CD4-positive, alpha-beta T cell treated with Interleukin-6 at 100 ng/mL for 8 hours (primary cell): ENCODE measurements at places on chromosomes 4 and X.

DNA sequence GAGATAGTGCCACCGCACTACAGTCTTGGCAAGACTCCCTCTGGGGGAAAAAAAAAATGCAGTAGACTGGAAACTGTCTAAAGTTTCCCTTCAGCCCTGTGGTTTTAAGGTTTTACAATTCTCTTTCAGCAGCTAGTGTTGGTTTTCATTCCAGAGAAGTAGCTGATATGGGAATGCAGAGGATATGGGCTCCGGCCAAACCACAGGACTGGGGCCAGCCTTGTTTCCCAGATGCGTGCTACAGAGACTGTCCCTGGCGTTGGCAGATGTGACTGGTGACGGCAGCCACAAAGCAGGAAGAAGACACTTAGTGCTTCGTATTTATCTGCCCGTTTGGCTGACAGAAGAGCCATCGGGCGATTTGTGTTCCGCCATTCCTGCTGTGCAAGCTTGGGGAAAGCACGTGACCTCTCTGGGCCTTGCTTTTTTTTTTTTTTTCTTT lies 43.2 kb downstream of the ZBTB49 start:
- DNase-seq = no peak

DNA sequence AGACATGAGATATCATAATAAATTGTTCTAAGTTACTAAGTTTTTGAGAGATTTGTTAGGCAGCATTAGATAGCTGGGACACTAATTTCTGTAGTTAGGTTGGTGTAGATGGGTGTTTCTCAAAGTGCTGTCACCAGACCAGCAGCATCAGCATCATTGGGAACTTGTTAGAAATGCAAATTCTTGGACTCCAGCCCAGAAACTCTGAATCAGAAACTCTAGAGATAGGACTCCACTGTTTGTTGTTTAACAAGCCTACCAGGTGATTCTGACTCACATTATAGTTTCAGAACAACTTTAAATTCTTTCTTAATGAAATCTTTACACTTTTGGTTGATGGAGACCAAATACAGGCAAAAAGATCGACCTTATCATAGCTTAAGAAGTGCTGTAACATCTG lies 173.7 kb downstream of the PABPC4L start:
- no peak for DNase-seq

- no peak for DNase-seq
Measured at GRCh38 chr4:15040916-15041463, 38.7 kb downstream of the CPEB2 start.

- DNase-seq = no peak
Measured at GRCh38 chr4:113616443-113616842, 145.1 kb downstream of the CAMK2D start.

GRCh38 chr4:55256787-55257186 lies 89.3 kb upstream of the SRD5A3 start:
- no peak for DNase-seq

- DNase-seq = no peak
Measured at GRCh38 chrX:50448565-50448964, 22.1 kb downstream of the DGKK start.

DNA sequence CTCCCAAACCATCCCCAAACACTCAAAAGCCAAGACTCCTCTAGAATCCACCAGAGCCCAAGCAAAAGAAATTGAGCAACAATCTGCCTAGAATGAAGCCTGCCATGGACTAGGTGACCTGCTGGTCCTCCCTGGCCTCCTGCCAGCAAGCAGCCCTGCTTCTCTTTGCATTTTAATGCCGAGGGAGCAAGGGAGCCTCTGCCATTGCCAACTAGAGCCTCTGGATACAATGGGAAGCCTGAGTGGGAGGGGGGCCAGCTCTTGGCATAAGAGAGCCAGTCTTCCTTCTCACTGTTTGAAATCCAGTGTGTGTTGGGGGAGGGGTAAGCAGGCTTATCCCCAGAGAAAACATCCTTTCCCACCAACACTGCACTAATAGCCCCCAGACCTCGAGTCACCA lies 1.5 kb upstream of the GDPD2 start:
- no peak for DNase-seq

GRCh38 chr4:106864231-106864630 lies 171.9 kb downstream of the DKK2 start:
- DNase-seq = no peak

DNA sequence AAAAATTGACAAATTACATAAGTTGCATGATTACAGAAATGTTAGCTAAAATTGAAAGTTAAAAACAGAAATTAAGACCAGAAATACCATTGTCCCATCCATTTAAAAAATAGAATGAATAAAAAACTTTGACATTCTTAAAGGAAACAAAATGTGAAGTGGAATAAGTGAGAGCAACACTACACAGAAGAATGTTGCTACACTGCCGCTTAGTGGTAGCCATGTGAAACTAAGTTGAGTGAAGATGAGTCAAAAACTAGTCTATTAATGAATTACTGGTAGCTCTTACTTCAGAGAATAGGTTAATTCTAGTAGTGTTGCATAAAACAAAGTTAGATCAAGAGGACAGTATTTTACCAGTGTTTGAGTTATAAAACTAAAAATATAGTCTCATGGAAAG lies 571.0 kb upstream of the KLHL4 start:
- DNase-seq = no peak

DNA sequence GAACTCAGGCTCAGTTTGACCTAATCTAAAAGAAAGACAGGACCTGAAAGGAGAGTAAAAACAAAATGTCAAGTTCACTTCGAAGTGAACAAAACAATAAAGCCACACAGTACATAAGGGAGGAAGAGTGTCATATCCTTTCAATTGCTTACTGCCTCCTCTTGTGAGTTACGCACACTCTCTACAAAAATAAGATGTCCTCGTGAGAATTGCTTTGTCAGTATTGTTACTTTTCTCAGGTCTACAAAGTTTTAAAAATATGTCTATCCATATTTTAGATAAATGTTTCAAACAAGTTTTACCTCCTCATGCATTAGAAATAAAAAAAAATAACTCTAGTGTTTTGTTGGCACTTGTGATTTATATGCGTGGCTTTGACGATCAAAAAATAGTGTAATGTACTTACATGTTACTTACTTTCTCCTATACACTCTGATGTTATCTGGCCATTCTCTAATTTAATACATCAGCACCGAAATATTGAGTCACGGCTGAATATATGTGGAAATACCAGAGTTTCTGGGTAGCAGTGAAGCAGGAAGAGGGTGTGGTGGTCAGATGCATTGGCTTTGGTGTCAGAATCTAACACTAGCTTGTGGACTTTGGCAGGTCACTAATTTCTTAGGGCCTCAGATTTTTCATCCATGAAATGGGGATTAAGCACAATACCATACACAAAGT lies 8.1 kb upstream of the MRPL1 start:
- DNase-seq = peak; percentile 56

DNA sequence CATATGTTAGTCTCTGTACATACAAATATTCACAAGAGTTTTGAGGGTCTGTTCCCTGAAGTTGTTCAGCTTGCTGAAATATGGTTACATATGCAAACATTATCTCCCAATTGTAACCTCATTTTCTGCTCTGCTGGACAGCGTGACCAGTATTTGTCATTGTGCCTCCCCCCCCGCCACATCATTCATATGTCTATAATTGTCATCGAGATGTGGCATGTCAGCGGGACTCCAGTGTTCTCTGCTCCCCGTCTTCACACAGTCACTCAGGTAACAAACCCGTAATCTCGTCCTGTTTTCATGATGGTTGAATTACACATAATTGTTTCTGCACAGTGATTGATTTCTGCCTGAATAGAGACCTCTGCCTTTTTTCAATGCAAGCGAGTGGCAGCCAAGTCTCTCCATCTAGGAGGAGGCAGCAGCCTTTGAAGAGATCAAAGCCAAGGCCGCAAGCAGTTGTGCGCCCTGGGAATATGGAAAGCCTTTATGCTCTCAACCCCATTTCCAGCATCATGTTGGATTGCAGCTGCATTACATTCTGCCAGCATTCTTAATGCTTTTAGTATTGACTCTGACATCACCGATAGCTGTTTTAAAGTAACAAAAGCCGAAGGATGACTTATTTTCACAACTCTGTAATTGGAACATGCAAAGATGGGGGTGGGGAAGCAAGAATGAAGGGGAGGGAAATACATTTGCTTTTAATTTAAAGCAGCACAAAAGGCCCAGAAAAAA lies 27.4 kb downstream of the LEF1 start:
- no peak for DNase-seq

DNA sequence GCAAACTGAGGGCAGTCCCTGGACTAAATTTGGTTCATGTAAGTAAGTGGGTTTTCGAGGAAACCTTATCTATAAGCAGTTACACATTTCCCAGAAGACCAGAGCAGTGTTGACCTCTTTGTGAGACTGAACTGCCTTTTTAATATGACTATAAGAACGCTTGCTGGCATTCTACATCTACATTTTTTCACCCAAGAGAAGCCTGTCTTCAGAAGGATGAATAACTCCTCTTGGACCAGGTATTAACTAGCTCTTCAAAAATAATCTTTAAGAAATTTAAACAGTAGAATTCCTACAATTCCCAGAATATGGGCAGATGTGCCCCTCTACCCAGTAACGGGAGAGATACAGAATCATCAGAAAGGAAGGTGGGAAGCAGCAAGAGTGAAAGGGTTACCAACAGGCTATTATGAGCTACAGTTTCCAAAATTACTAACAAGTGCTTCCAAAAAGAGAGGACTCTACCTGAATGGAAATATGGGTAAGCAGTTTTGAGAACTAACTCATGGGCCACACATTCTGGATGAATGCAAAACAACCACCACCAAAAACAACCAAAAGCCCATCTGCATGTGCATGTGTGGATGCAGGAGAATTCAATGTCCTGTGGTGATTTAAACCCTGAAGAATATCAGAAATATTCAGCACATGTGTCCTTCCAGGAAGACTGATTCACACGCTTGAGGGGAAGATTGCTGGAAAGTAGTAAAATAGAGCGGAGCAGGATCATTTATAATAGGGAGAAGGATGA lies 17.4 kb downstream of the BBS12 start:
- no peak for DNase-seq

GRCh38 chr4:15832523-15833451 lies 54.7 kb downstream of the CD38 start:
- no peak for DNase-seq

DNA sequence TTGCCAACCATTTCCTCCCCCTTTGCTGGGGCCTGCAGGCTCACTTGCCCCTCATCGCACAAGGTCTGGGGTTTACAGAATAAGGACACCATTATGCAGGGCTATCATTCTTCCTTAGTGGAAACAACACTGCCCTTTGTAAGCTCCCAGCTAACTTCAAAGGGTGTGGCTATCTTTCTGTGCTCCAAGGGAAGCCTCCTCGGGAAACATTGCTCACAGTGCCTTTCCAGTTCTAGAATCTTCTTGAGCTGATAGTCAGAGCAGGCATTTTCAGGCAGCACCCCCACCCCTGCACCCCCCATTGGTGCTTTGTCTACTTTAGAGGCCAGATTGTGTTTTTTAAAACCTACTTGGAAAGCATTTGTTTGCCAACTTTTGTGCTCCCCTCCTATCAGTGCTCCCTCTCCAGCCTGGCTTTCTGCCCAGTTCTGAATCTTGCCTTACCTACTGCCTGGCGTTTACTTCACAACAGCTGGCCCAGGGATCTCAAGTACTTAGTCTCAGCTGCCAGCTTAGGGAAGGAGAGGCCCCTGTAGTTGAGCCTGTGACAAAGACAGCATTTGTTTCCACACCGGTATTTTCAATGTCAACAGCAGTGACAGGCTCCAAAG lies 53.5 kb downstream of the PLAC1 start:
- no peak for DNase-seq

DNA sequence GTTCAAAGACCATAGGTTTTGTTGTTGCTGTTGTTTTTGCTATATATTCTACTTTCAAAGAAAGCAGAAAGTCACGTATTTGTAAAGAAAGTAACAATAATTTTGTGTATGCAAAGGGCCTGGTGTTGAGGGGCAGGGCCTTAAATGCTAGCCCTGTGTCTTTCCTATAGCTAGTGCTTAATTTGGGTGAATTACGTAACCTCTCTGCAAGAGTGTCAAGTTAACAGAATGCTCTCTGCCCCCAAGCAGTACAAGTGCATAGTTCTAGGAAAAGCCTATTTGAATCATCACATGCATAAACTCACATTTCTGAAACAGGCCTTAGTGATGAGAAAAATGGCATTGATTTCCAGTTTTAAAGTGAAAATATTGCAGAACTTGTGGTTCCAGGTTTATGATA lies 663.6 kb downstream of the STIM2 start:
- no peak for DNase-seq

- DNase-seq = no peak
Measured at GRCh38 chr4:137621056-137621455, 88.8 kb upstream of the PCDH18 start.

DNA sequence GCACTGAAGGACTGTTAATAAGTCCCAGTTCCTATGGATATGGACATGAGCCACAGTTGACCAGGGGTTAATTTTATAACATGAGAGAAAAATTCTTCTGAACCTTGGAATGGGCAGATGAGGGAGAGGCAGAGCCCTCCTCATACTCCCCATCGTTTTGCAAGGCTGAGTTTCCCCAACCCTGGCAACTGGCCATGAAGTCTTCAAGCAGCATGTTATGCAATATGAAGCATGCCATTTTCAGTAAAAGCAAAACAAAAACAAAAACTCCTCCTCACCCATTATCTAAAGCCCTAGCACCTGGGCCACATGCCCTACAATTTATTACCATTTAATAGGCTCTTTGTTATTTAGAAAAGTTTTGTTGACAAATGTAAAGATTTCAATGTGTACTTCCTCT lies 64.5 kb downstream of the GPC4 start:
- no peak for DNase-seq

DNA sequence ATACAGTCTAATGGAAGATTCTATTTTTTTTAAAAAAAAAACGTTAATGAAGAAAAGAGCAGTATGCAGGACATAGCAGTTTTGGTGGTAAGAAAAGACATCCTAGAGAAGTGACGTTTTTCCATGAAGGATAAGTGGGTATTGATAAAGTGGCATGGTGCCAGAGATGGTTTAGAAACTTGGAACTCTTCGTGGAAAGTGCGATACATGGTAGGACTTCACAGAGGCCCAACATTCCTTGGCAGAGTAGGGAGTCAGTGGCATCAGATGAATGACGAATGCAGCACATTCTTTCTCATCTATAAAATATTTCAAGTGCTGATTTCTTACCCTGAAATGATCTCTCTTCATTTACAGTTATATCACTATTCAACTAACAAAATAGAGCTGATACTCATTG lies 298.7 kb downstream of the CCSER1 start:
- DNase-seq = no peak
